ENCODE measurements at places on chromosomes 2 and 18. TPM values are rescaled to one million over a fixed set of nuclear protein-coding genes. Genes with fewer than 3 reads are reported as not detected.

DNA sequence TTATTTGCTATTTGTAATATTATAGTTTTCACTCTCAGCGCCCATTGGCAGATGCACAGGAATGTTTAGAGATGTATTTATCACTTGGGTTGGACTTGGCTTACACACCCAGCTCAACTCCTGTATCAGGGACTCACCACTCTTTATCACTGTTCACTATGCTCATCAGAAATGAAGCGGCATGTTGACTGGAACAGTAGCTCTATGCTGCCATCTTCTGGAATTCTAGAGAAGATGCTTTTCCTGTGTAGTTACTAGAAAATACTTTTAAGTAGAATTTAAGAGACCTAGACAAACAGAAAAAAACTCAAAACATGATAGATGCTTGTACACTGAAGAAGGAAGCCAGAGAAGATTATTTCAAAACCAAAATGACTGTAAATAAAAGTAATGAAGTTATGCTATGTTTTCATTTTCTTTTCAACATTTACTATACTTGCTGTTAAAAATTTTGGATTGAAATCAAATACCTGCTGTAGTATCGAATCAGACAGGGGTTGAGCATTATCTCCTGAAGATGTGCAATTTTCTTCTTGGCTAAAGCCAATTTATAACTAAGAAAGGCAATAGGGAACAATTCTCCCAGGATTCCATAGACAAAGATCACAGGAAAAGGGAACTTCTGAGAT lies 47.4 kb upstream of the NXPH2 start:
- DNase-seq: no peak

DNA sequence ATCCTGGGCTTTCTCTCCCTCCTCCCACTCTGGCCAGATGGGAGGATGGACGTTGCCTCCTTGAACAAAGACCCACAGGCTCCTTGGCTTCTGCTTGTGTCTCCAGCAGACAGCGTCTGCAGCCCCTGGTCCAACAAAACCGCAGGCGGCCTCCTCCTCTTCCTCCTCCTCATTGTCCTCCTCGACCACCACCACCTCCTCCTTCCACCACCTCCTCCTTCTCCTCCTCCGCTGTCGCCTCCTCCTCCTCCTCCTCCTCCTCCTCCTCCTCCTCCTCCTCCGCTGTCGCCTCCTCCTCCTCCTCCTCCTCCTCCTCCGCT lies 45.7 kb upstream of the ALPP start:
- no peak for DNase-seq

- DNase-seq: no peak
Observed at GRCh38 chr2:228039752-228040534, 141.5 kb downstream of the SPHKAP start.

- DNase-seq: peak; percentile 80
Observed at GRCh38 chr2:45885171-45885621, 233.7 kb downstream of the PRKCE start.

GRCh38 chr18:3932276-3932675 lies 482.3 kb downstream of the TGIF1 start:
- no peak for DNase-seq

- no peak for DNase-seq
Observed at GRCh38 chr2:209970711-209971110, 31.7 kb upstream of the RPE start.

DNA sequence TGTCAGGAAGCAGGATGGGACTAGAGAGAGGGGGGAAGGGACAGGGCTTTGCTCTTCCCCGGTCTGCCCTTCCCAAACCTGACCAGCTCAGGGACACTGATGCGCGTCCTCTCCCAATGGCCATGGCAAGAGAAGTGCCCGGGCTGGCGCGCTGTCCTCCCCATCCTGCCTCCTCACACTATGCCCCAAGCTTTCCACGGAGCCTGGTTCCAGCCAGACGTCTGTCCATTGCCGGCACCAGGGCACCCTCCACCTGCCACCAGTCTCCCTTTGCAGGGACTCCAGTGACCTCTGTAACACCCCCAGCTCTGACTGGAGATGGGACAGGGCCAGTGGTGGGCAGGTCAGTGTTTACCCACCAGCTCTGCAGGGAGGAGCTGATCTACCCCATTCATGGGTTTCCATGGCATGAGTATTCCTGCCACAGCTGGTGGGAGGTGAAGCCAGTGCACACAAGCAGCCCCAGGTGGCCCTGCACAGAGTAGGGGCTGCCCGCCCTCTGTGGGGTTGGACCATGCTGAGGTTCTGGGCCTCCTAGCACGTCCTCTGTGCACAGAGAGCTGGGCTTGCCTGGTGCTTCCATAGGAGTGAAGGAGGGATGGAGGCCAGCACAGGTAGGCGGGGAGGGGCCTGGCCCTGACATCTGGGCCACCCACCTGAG lies 109.5 kb downstream of the PXDN start:
- no peak for DNase-seq

- DNase-seq: no peak
Observed at GRCh38 chr2:25301453-25302352, 40.0 kb downstream of the DNMT3A start.

- DNase-seq: no peak
Observed at GRCh38 chr18:21051620-21052019, 60.0 kb downstream of the ROCK1 start.

- peak; percentile 42 for DNase-seq
Observed at GRCh38 chr18:9708434-9709303, 568 bp downstream of the RAB31 start.

DNA sequence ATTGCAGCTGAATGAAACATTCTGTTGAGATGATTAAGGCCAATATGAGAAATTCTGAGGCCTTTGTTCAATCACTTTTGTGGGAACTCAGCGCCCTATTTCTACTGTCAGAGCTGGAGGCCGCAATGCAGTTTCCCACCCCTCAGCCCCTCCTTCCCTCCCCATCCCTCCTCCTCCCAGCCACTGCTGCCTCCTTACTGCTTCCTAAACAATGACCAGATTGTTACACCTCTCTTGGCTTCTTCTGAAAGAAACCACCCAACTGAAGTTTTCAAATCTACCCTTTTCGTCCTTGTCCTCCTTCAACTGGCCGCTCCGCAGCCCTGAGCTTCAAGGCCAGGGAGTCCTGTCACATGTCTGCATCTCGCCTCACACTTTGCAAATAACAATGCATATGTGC lies 36.7 kb upstream of the MAPK4 start:
- no peak for DNase-seq

GRCh38 chr2:207930747-207931146 lies 94.6 kb downstream of the PLEKHM3 start:
- DNase-seq: no peak

DNA sequence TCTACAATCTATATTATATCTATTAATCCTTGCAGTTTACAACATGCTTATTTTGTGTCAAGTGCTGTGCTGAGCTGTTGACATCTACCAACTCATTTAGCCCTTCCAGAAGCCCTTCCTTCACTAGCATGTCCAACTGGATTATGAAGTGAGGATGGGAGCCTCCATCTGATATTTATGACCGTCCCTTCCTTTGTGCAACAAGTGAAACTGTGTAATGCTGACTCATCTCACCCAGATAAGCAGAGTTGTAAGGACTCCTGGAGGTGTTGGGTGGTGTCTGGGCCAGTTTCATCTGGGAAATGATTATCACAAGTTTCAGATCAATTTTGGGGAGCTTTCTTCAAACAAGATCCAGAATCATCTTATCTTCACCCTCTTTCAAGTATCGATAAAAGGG lies 156.6 kb upstream of the ETAA1 start:
- DNase-seq: no peak

- DNase-seq: no peak
Observed at GRCh38 chr2:112646102-112646719, 472 bp downstream of the SLC20A1 start.

- no peak for DNase-seq
Observed at GRCh38 chr2:227188292-227188691, 23.9 kb downstream of the COL4A3 start.

DNA sequence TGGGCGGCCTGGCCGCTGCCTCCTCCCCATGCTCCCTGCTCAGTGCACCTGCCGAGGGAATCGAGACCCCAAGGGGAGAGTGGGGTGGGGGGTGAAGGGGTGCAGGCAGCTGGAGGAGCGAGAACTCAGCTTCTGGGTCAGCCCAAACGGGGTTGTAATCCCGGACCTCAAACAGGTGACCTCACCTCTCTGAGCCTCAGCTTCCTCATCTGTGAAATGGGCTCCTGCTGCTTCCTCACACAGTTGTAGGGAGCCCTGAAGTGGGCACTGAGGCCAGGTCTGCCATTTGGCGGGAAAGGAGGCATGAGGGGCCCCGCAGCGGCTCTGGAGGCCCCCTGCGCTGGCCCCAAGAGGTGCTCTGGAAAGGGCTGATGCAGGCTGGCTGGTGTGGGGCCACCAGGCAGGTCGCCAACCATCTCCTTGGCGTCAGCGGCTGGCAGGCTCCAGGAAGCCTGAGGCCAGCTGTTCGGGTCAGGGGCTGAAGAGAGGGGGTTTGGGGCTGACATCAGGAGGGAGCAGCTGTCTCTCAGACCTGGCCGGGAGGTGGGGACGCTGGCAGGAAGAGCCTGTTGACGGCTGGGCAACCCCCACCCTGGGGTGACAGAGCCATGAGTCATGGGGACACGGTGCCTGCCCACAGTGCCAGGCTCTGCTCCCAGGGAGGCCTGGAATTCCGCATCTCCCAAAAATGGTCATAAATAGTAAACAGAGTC lies 4.9 kb downstream of the KLHL30 start:
- no peak for DNase-seq

GRCh38 chr2:177595126-177595845 lies 202.7 kb downstream of the AGPS start:
- no peak for DNase-seq

DNA sequence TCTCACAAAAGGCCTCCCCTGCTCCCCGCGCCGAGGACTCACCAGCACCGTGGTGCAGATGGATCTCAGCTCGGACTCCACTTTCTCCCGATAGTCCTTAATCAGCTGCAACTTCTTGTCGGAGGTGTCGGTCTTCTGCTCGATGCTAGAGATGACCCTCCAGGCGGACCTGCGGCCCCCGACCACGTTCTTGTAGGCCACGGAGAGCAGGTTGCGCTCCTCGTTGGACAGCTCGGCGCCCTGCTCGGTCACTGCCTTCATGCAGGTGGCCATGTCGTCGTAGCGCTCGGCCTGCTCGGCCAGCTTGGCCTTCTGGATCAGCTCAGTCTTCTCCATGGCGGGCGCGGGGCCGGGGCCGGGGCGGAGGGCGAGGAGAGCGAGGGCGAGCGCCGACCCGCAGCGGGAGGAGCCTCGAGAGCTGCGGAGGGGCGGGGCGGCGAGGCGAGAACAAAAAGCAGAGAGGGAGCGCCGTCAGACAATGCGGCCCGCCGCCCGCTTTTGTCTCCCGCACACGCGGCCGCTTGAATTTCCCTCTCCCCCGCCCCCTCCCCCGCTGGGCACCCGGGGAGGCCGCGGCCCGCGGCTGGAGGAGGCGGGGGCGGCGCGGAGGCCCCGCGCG lies 571 bp downstream of the YWHAQ start:
- peak; percentile 94 for DNase-seq

DNA sequence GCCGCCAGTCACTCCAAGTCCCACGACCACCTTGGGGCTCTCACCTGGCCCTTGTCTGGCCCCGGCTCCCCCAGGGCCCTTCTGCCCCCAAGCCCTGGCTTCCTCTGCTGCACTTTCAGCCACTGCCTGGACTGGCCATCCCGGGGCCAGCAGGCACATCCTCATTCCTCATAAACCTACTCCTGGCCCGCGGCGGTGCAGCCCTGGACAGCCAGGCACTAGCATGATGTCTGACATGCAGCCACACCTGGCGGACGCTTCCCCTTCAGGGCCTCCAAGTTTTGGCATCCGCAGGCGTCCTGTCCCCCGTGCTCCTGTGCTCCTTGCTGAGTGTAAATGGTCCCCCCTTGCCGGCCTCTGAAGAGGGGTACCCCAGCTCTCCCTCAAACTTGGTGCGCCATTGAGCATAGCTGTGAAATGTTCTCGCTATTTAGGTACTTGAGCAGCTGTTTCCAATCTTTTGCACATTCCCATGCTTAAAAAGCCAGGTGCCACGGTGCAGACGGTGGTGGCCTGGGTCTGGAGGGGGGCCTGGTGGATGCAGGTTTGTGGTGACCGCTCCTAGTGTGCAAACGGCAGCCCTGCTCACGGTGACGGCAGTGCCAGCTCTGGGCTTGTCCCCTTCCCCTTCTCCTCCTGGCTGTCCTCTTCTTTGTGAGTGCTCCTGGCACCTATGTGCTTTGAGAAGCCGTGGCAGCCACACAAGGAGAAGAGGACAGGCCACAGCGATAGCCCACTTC lies 123.8 kb downstream of the MBP start:
- DNase-seq: no peak

DNA sequence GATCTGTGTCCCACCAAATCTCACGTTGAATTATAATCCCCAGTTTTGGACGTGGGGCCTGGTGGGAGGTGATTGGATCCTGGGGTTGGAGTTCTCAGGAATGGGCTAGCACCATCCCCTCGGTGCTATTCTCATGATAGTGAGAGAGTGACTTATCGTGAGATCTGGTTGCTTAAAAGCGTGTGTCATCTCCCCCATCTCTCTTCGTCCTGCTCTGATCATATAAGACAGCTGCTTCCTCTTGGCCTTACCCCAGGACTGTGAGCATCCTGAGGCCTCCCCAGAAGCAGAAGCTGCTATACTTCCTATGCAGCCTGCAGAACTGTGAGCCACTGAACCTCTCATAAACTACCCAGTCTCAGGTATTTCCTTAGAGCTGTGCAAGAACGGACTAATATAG lies 163.7 kb upstream of the NDUFV2 start:
- no peak for DNase-seq

DNA sequence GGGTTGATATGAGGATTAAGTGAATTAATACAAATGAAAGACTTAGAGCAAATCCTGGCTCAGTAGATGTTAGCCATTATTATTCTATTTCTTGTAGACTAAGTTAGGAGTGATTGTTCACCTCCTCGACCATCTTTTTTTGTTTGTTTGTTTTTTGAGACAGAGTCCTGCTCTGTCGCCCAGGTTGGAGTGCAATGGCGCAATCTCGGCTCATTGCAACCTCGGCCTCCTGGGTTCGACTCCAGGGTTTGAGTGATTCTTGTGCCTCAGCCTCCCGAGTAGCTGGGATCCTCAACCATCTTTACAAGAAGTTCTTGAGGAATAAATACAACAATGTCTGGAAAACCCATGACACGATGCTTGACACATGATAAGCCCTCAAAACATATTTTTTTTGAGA lies 12.7 kb downstream of the TRIM54 start:
- DNase-seq: no peak

GRCh38 chr2:43348908-43349661 lies 122.7 kb upstream of the ZFP36L2 start:
- no peak for DNase-seq

DNA sequence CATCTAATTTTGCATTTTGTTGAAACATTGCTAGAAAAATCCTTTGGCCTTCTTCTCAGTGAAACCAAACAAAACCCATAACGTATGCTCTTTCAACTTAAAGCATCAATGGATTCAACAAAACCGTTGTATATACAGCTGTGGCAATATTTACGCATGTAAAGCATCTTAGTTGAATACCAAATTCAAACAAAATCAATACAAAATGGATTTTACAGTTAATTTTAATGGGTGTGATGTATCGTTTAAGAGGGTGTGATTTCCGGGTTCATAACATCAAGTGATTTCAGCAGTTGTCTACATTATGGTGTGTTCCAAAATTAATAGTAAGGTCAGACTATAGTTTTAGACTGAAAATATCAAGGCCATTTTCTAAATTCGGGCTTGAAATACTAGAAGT lies 198.2 kb downstream of the TGIF1 start:
- no peak for DNase-seq

NPC1 gene
- total RNA-seq: 138 TPM

INO80B gene
- 27.1 TPM for total RNA-seq

ARHGAP28 gene
- 16.6 TPM for total RNA-seq

CRACDL gene
- 14.1 TPM for total RNA-seq

MYO7B gene
- 2.4 TPM for total RNA-seq

CDKL4 gene
- 0.55 TPM for total RNA-seq

COL4A3 gene
- 12.9 TPM for total RNA-seq

IL36RN gene
- not detected for total RNA-seq

IL1R2 gene
- 4.9 TPM for total RNA-seq

VSNL1 gene
- 3.1 TPM for total RNA-seq

PAIP2B gene
- 4.6 TPM for total RNA-seq

ADRA2B gene
- total RNA-seq: 0.20 TPM

ITGA4 gene
- 19.9 TPM for total RNA-seq
